ENCODE measurements at places on chromosomes 2 and 18.

DNA sequence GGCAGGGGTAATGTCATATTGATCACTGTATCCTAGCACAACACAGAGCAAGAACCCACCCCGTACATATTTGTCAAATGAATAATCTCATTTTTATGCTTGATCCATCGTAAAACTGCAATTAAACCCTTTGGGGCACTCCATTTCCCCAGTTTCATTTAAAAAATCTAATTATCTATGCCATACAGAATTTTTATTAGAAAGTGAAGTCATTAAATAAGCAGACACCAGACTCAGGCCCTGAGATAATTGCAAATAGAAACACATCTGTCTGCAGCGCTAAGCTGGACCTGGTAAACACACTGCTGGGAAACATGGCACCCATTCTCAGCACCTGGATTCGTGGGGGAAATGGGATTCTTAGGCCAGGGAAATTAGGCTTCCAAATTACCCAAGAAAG is 5.1 kb downstream of the CYRIA start:
- no peak for DNase-seq

GRCh38 chr18:27400001-27400400 is 214.9 kb upstream of the CHST9 start:
- DNase-seq, result no peak

DNA sequence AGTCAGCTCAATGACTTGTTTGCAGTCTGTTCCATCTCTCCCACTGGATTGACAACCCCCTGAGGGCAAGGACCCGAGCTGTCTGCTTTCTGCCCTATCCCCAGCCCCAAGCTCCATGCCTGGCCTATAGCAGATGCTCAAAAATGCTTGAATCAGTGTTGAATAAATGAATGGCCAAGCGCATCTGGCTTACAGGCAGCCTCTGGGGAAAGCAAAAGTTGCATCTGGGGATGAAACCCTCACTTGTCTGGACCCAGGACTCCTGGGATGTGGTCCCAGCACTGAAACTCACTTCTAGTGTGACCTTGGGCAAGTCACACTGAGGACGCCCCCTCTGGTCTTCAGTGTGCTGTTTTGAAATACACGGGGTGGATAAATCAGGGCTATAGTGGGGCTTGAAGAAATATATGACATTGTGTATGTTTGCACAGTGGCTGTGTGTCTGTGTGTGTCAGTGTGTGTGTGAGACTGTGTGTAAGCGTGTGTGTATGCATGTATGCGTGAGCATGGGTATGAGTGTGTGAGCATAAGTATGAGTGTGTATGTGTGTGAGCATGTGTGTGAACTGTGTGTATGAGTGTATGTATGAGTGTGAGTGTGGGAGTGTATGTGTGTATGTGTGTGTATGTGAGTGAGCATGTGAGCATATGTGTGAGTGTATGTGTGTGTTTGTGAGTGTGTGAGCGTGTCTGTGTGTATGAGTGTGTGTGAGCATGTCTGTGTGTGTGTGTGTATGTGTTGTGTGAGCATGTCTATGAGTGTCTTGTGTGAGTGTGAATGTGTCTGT is 27.8 kb upstream of the TNS1 start:
- DNase-seq, result no peak

DNA sequence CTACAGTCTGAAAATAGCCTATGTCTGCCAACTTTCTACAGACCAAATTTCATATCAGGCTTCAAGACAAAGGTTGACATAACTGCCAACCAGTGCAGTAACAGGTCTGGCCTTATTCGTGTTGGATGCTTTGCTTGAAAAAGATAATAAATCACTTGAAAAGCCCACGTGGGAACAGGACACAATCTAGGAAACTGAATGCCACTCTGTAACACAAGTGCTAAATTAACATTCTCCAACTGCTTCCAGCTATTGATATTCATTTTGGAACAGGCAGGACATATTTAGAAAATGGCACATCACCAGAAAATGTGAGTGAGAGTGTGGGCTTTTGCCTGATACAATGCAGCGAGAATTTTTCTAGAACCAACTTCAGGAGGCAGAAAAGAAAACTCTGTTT is 165.9 kb upstream of the CCDC150 start:
- DNase-seq, result no peak

- DNase-seq, result no peak
Observed at GRCh38 chr18:59155153-59155552, 15.5 kb downstream of the SEC11C start.

- no peak for DNase-seq
Observed at GRCh38 chr2:65639156-65639864, 206.9 kb upstream of the SPRED2 start.

DNA sequence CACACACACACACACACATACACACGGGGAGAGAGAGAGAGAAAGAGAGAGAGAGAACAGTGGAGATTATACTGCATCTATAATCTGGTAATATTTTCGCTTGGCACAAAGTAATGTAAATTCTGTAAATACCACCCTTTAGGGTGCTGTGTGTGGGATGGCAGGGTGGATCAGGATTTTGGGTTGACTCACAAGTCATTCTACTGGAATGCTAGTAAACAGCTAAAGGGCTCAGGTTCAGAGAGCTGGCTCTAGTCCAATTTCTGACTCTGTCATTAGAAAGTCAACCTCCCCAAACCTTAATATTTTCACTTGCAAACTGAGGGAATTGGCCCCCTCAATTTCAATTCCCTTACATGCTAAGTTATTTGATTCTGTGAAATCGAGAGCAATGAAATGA is 308.3 kb downstream of the TSN start:
- DNase-seq, result no peak

GRCh38 chr2:85485815-85486214 is 53.2 kb upstream of the MAT2A start:
- no peak for DNase-seq

GRCh38 chr18:11289248-11289647 is 139.9 kb upstream of the PIEZO2 start:
- DNase-seq, result no peak

DNA sequence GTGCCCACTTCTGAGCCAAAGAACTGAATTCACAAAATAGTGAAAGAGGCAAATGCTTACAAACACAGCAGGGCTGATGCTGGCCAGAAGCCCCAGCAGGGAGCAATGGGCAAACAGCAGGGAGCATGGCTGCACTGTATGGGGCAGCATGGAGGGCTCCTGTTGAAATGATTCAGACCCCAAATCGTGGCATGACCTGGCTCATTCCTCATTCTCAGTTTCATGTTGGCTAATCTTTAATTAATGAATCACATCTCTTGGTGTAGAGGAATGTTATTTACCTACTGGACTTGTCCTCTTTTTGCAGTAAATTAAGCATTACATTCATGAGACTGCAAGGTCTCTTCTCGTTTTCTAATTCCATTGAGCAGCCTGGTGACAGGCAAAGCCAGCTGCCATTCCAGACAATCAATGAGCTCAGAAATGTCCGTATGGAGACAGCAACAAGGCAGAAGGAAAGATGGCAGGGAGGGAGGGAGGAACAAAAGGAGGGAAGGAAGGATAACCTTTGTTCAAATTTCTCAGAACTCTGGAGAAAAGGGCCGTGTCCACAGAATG is 84.9 kb upstream of the ST8SIA3 start:
- no peak for DNase-seq

DNA sequence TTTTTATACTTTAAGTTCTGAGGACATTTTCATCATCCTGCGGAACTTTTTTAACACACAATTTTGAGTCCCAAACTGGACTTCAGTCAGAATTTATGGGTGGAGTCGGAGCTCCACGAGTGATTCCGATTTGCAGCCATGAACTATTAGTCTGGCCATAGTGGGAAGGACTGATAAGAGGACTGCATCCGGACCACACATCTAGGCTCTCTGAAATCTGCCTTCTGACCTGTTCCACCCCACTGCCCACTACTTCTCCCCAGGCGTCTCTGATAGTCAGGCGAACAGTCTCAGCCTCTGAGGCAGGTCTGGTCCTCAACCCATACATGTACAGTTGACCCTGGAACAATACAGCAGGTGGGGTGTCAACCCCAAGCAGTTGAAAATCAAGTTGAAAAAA is 5.2 kb downstream of the MRPL35 start:
- no peak for DNase-seq

DNA sequence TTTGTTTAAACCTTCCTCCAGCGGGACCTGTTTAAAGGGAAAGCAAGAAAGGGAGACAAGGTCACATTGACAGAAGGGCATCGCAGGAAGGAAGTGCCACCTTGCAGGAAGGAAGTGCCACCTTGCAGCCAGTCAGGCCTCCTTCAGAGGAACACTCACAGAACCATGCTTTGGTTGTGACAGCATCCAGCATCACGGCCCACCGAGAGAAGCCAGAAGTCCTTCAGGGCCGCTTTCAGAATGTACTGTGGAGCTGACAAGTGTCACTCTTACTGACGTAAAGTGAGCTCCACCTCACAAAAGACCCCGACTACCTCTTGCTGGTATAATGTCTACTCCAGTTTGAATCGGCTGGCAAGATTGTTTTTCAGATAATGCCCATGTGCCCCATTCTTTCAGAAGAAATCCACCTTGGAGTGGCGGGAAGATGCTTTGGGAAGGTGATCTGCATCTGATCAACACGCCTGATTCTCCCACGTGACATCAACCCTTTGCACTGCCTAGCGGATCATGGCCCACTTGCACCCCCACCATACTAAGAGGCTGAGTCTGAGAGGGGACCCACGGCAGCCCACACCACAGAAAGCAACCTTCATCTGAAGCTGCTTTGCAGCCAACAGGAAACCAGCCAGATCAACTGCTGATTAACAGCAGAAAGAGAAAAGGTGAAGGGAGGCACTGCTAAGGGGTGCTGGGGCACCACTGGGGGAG is 99.8 kb downstream of the UXS1 start:
- no peak for DNase-seq

DNA sequence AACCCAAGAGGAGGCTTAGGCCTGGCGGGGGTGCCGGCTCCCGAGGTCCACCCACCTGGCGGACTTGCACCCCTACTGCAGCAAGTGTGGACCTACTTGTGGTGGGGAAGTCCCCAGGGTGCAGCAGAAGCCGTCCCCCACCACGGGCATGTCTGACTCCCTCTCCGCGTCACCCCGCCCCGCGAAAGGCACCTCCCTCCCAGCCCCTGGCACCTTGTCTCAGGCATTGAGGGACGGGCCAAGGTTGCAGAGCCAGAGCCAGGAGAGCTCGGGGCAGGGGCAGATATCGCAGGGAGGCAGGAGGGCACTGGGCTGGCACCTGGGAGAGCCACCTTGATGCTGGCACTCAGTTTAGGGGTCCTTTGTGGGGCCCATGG is 19.0 kb downstream of the CROCC2 start:
- no peak for DNase-seq

DNA sequence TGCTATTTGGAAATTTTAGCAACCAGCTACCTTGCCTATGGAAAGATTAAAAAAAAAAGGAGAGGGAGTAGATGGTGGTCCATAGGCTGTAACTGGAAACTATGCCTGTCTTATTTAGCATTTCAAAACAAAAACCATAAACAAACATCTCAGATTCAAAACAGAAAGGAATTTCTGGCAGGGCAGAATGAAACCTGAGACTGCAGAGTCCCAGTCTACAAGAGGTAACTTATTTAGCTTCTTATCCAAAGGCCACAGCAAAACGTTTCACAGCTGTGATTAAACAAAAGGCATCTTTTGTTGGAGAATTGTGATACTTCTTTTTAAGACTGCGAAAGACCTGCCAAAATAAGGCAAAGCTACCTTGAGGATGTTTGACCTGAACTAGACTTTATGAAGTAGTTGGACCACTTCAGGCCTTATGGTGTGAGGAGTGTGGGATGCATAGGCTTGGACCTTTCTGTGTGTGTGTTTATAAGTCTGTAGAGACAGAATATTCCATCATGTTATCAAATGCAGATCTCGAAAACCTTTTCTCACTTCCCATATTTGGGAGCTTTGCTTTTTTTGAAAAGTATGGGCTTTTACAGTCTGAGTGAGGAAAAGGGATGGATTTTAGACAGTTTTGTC is 11.0 kb downstream of the CRIM1 start:
- no peak for DNase-seq

GRCh38 chr18:54967786-54968185 is 8.5 kb upstream of the CCDC68 start:
- no peak for DNase-seq

GRCh38 chr2:118989481-118989880 is 47.5 kb downstream of the MARCO start:
- no peak for DNase-seq

- no peak for DNase-seq
Observed at GRCh38 chr2:40242315-40242714, 209.6 kb downstream of the SLC8A1 start.

- no peak for DNase-seq
Observed at GRCh38 chr18:35024965-35025364, 16.2 kb upstream of the MAPRE2 start.

DNA sequence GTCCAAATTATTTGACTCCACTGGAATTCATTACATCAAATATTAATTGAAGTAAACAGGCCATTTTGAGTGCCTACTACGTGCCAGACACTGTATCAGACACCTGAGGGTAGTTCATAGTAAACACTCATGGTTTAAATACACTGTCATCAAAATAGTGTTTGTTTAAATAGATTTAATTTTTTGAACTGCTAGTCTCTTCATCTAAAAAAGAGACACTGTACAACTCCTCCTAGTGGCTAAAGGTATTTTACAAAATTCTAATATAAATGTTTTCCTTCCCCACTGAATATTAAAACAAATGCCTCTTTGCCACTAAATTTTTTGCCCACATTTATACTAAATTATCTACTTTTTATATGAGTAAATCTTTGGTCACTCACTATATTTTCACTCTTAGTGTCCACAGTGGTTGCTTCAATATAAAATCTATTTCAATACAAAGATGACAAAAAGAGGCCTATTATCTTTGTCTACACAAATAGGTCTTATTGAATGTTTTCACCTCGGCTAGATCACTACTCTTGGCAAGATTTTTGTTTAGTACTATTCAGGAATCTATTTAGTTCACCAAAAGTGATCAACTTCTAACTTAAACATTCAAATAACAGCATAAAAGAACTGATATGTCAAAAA is 122.1 kb downstream of the TMEM247 start:
- no peak for DNase-seq

DNA sequence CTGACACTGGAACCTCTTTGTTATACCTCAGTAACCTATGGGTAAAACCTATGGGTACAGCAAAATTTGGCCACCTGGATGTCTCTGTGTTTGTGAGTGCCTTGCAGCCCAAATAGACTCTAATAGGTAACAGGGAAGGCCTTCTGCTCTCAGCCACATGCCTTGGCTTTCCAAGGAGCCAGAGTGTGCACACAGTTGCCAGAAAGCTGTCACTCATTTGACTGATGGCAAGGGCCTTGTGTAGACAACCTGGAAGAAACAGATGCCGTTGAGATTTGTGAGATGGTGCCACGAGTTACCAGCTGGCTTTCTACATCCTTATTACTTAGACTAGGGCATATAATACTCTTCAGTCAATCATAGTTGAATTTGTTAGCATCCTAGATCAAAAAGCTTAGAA is 90.1 kb upstream of the RAB12 start:
- no peak for DNase-seq

DNA sequence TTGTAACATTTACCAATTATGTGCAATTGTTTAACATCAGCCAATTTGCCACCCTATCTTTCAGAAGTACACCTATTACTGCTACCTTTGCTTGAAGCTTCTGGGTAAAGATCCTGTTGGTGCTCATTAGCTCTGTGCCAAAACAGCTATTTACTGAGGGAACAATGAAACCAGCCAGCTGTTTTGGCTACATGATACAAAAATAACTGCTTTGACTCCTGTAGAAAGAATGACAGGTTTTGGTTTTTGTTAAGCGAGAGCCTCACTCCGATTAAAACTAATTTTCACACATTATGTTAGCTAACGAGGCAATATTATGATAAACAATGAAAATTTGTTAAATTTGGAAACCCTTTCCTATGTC is 907.0 kb downstream of the EPHA4 start:
- DNase-seq, result no peak
